RWPE2 (cell line): ENCODE measurements at places on chromosomes 2 and 18.

- DNase-seq, result no peak
Measured at GRCh38 chr2:11498543-11499034, 32.6 kb upstream of the E2F6 start.

DNA sequence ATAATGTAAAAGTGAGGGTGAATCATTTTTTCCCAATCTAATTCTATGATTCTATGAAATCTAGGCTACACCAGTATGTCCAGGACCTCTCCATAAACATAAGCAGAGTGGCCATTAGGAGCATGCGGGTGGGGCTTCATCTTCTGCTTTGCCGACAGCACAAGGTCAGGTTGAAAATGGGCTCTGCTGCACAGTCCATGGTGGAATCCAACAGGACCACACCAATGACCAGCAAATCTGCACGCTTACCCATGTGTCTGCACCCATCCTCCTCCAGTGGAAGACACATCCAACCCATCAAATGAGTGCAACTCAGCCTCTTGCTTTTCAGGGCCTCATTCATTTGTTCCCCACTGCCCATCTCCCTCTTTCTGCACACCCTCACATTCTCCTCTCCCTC lies 43.3 kb upstream of the SKOR2 start:
- DNase-seq, result no peak

DNA sequence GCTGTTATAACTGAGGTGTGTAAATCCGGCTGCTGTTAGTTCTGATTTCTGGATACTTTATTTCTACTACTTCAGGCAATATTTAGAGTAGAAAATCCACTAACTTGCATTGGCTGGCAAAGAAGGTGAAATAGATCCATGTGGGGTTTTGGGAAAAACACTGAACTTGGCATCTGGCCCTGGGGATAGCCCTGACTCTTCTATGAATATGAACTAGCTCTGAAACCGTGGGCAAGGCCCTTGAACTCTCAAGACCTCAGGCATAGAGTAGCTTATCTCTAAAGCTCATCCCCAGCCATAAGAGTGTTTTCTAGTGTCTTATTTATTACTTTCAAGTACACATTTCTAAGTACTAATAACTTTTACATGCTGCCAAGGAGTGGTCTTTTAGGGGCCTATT lies 25.8 kb downstream of the PARD3B start:
- DNase-seq, result no peak

DNA sequence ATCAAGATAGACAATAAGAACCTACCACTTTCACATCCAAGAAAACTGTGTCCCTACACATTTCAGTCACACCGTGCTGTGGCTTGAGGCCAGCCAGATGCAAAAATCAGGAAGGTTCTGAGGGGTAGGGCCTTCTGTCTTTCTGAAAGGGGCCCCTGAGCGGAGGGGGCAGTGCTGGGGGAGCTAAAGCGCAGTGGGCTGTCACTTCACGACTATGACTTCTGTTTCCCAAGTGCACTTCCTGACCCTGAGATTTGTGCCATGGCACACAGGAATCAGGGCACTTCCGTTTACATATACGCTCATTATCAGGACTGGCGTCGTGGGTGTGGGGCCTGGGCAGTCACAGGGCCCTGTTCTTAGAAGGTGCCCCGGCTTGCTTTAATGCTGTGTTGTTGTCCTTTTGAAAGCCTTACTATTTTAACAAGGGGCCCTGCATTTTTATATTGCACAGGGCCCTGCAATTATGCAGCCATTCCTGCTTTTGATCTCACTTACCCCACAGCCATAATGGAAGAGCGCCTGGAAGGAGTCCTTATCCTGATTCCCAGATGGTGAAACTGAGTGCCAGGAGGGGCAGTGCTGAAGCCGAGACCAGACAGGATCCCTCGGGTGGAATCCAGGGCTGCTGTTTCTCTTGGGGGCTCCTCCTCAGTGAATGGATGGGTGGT lies 620 bp downstream of the NGEF start:
- DNase-seq, result no peak

DNA sequence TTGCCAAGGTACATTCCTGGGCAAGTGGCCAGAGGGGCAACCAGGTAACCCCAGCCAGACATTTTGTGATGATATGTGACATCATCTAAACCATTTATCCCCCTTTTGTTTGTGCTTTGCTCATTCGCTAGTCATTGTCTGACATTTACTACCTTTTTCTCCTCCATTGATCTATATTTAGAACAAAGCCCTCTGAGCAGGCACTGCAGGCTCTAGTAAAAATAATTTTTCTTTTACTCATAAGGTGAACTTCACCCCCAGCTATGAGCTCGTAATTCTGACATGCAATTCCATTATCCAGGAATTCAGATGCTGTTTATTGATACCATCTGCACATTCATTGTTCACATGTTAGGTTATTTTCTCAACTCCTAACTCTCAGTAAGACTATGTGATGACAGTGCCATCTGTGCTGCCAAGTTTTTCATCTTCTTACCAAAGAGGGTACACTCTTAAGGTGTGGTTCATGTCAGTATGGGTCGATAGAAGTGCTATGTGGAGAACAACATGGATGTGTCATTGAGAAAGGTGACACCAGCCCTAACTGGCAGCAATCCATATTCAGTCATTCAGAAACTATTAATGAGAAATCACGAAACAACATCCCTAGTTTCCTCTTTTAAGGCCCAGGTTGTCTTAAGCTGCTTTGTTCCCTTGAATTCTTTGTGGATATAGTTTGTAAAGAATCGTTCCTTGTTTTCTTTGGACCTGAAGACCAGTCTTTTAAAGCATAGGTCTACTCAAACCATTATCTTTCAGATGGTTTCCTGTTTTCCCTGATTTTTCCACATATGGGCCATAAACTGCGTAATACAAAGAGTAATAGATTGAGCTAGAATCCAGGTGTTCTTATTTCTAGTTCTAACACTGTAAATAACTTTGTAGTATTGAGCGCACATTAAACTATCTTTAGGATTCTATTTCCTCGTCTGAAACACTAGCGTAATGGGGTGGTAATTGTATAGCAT lies 978.1 kb upstream of the CDH2 start:
- peak; percentile 89 for DNase-seq

- no peak for DNase-seq
Measured at GRCh38 chr2:149082735-149083134, 44.2 kb downstream of the LYPD6B start.
